ENCODE measurements at places on chromosomes 16 and 17.

- peaks cover 29% of the 10 kb centered on the region for H3K4me1 ChIP-seq
- peak overlapping the region; percentile 66 for H3K4me3 ChIP-seq
- DNase-seq, result no peak
- no peaks in the 10 kb centered on the region for H3K27me3 ChIP-seq
These were observed 35.3 kb downstream of the HIC1 start for GRCh38 chr17:2090210-2090641.

- no peaks in the 10 kb centered on the region for H3K36me3 ChIP-seq
- DNase-seq, result no peak
- no peak overlapping the region for H3K27ac ChIP-seq
- H3K4me1 ChIP-seq, result peaks cover 29% of the 10 kb centered on the region
- H3K27me3 ChIP-seq, result peaks cover 61% of the 10 kb centered on the region
- H3K4me3 ChIP-seq, result peak overlapping the region; percentile 41
These were observed 1.2 kb downstream of the OR1F1 start for GRCh38 chr16:3188925-3189825.

DNA sequence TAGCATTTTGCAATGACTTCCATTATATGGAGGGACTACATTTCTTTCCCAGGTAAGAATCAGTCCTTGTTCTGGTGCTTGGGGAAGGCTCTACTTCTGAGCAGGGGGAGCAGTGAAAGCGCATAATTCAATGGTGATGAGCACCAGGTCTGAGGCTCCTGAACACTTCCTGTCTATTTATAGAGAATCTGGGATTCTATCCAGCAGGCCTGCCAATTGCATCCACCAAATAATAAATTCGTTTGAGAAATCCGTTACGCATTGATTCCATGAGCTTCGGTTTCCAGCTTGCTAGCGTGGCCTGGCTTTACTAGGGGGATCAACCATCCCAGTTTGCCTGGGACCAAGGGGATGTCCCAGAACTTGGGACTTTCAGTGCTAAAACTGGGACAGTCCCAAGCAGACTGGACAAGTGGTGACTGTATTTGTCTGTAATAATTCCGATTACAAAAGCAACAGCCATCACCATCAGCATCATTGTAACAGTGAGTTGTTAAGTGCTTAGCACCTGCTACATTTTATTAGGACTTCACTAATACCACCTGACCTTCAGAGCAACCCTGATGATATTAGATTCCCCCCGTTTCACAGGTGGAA is 349.9 kb downstream of the MAF start:
- H3K27ac ChIP-seq, result no peak overlapping the region
- no peaks in the 10 kb centered on the region for H3K4me1 ChIP-seq
- H3K27me3 ChIP-seq, result no peaks in the 10 kb centered on the region
- no peaks in the 10 kb centered on the region for H3K36me3 ChIP-seq

DNA sequence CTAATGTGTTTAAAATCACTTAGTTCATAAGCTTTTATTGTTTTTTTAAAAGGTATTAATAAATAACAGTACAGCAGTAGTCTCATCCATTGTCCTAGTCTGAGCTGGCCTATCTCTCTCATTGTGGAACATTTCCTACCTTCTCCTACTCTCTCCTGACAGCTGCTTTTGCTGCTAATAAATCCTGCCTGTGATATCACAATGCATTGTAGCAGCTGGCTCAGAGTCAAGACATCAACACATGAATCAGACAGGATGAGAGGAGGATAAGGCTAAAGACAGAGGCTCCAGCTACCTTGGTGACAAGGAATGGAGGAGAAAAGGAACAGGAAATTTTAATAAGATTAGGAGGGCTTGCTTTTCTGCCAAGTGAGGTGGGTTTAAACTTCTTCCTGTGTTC is 626.1 kb downstream of the HS3ST4 start:
- no peaks in the 10 kb centered on the region for H3K36me3 ChIP-seq
- H3K4me1 ChIP-seq, result no peaks in the 10 kb centered on the region
- H3K27me3 ChIP-seq, result no peaks in the 10 kb centered on the region
- no peak for DNase-seq
- H3K4me3 ChIP-seq, result no peak overlapping the region

GRCh38 chr17:35795871-35796265 is 427 bp upstream of the MMP28 start:
- peaks cover 10% of the 10 kb centered on the region for H3K4me1 ChIP-seq
- no peak overlapping the region for H3K27ac ChIP-seq
- peak overlapping the region; percentile 62 for H3K4me3 ChIP-seq
- DNase-seq, result no peak

DNA sequence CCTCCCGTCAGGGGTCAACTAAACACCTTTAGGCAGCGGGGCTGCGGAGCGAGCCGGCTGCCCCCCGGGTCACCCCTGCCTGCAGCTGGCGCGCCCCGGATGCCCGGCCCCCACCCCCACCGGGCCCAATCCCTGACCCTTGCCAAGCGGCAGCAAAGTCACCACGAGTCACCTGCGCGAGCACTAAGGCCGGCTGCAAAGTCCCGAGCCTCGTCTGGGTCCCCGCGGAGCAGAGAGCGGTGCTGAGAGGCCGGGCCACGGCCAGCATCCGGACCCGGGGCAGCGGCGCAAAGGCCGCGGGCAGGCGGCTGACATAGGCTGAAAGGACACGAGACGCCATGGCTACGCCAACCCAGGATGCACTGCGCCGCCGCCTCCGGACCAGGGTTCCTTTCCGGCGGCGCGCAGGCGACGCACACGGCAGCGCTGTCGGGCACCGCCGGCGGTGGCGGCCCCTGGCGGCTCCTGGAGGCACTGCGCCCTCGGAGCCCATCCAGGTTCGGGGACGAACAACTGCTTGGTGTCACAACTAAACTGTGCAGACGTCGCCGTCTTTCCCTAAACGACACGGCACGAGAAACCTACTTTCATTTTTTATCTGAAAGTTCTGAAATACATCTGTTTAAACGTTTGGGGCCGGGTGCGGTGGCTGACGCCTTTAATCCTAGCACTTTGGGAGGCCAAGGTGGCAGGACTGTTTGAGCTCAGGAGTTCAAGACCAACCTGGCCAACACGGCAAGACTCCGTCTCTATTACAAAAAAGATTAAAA is at the start of gene NDUFAB1:
Gene NDUFAB1 (minus strand): TSS at position 366 of the 770 bp plus-strand sequence. CDS start 26 bp downstream, at position 340.
- H3K27me3 ChIP-seq, result no peaks in the 10 kb centered on the region
- peaks cover 24% of the 10 kb centered on the region for H3K36me3 ChIP-seq
- peak within 1 kb of the TSS; percentile 97 for H3K4me3 ChIP-seq
- peaks cover 5% of the 10 kb centered on the region for H3K4me1 ChIP-seq
- peak; percentile 75 for DNase-seq
- peak within 1 kb of the TSS; percentile 83 for H3K27ac ChIP-seq

DNA sequence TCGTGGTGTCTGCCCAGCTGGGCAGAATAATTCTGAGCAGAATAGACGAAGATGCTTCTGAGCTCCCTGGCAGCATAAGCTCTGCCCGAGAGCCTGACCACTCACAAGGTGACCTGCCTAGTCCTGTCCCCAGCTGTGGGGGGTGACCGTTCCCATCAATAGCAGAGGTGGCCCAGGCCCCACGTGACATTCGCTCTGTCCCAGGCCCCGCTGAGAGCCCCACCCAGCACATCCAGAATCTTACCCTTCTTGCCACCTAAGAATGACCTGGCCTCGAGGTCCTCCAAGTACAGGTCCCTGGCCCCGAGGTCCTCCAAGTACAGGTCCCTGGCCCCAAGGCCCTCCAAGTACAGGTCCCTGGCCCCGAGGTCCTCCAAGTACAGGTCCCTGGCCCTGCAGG is 695 bp upstream of the TMEM204 start:
- peaks cover 13% of the 10 kb centered on the region for H3K36me3 ChIP-seq
- H3K27ac ChIP-seq, result peak overlapping the region; percentile 67
- H3K4me1 ChIP-seq, result peaks cover 33% of the 10 kb centered on the region
- H3K27me3 ChIP-seq, result no peaks in the 10 kb centered on the region

DNA sequence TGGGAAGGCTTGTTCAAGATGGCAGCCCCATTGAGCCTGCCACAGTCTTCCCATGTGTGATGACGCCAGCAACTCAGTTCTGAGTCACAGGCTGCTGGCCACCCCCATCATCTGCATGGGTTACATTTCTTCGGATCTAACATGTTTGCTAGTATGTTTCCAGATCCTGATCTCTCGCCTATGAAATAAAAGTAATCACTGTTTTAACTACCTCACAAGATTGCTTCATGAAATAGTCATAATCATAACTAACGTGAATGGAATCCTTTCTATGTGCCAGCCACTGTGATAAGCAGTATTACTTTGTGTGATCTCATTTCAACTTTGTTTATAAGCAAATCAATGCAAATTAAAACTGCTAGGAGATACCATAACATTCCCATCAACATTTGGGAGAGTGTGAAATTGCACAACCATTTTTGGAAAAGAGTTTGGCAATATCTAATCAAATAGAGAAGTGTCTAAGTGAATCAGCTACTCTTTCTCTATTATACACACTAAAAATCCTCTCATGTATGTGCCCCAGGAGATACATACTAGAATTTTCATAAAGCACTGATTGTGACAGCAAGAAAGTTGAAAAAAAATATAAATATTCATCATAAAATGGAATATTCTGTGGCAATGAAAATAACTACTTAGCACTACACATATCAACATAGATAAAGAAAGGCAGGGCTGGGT is 300.2 kb upstream of the IRX5 start:
- DNase-seq, result no peak
- no peaks in the 10 kb centered on the region for H3K36me3 ChIP-seq
- no peak overlapping the region for H3K27ac ChIP-seq
- H3K4me1 ChIP-seq, result no peaks in the 10 kb centered on the region
- no peaks in the 10 kb centered on the region for H3K27me3 ChIP-seq

DNA sequence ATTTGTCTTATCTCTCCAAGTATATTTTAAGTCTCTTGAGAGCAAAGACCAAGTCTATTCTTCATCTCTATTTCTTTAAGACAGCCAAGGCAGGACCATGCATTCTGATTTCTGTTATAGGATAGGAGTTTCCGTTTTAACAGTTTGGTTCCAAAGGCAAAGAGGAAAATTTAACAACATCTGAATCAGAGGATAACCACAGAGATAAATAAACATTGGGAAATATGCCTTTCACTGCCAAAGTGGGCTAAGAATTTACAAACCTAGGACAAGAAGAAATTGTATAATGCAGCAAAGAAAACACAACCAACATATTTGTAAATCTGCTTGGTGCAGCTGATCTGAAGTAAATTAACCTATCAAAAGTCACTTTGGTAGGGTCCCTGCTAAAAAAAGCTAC is 37.7 kb downstream of the USP32 start:
- H3K27ac ChIP-seq, result no peak overlapping the region
- H3K36me3 ChIP-seq, result no peaks in the 10 kb centered on the region
- no peak for DNase-seq
- H3K4me1 ChIP-seq, result no peaks in the 10 kb centered on the region
- no peak overlapping the region for H3K4me3 ChIP-seq

DNA sequence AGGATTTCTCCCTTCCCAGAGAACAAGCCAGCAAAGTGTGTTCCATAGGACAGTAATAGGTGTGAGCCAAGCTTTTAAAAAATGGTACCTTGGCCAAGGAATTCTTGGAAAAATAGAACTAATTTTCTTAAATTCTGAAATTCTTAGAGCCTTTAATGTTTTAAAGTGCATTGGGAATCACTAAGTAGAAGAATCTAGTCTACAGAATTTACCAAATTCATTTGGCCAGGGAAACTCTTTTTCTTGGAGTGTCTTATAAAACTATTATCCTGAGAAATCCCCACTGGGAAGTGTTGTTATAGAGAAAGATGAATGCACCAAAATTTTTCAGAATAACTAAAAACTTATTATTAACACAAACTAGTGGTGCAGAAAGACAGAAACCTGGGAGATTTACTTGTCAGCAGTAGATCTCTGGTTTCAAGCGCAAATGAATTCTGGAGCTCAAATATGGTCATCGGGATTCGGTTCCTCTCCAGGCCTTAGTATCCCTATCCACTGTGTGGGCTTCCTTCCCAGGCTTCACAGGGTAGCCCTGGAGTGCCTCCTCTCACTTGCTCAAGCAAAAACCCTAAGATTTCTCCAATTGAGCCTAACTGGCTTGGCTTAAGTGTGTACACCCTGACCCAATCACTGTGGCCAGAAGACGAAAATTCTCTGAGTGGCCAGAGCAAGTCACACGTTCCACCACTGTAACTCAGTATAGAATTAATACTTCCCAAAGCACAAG is 217.8 kb downstream of the CHD9NB start:
- H3K27me3 ChIP-seq, result no peaks in the 10 kb centered on the region
- H3K4me3 ChIP-seq, result no peak overlapping the region
- no peak overlapping the region for H3K27ac ChIP-seq

- H3K4me1 ChIP-seq, result no peaks in the 10 kb centered on the region
- no peak overlapping the region for H3K4me3 ChIP-seq
- H3K27ac ChIP-seq, result no peak overlapping the region
- no peak for DNase-seq
- no peaks in the 10 kb centered on the region for H3K36me3 ChIP-seq
These were observed 116.5 kb downstream of the ZNF423 start for GRCh38 chr16:49739381-49739780.

- DNase-seq, result no peak
- no peak overlapping the region for H3K27ac ChIP-seq
- H3K27me3 ChIP-seq, result no peaks in the 10 kb centered on the region
- no peaks in the 10 kb centered on the region for H3K36me3 ChIP-seq
- no peaks in the 10 kb centered on the region for H3K4me1 ChIP-seq
These were observed 4.3 kb upstream of the CCL7 start for GRCh38 chr17:34265711-34266110.

DNA sequence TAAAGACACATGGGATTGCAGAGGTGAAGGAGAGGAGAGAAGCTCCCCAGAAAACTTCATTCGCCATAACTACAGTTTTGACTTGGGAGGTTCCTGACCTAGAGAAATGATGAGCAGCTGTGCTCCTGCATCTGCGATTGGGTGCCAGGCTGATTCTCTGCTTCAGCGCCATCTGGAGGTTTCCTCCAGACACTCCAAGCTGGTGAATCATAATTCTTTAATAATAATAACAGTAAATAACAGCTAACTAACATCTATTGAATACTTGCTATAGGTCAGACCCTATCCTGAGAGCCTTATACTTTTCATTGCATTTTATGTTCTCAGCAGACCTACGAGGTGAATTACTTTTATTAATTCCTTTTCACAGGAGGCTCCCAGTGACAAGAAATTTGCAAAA is 575.8 kb downstream of the TOX3 start:
- H3K27me3 ChIP-seq, result no peaks in the 10 kb centered on the region
- H3K27ac ChIP-seq, result no peak overlapping the region
- no peaks in the 10 kb centered on the region for H3K36me3 ChIP-seq
- H3K4me3 ChIP-seq, result no peak overlapping the region

DNA sequence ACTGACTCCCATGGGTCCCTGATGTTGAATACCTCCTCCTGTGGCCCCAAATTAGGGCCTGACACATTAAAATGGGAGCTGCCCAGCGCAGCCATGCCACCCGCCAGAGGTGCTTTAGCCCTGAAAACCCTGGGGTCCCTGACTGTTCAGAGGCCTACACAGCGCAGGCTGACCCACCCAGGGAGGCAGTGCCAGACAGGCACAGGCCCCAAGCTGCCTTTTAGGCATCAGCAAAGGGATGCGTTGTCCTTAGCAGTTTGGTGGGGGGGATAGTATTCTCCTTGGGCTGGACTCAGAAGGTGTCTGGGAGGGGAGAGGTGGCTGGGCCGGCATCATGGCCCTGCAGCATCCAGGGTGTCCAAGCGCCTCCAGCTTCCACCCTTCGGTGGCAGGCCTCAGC is 1.4 kb downstream of the RAPGEFL1 start:
- H3K27ac ChIP-seq, result no peak overlapping the region
- no peak overlapping the region for H3K4me3 ChIP-seq
- H3K36me3 ChIP-seq, result no peaks in the 10 kb centered on the region
- DNase-seq, result no peak

Measured in effector memory CD4-positive, alpha-beta T cell (primary cell).